Activated CD4-positive, alpha-beta T cell treated with anti-CD3 and anti-CD28 coated beads, Interleukin-2, amount 50 U/mL, for 48 hours (primary cell): ENCODE measurements at places on chromosomes 16 and 17.

DNA sequence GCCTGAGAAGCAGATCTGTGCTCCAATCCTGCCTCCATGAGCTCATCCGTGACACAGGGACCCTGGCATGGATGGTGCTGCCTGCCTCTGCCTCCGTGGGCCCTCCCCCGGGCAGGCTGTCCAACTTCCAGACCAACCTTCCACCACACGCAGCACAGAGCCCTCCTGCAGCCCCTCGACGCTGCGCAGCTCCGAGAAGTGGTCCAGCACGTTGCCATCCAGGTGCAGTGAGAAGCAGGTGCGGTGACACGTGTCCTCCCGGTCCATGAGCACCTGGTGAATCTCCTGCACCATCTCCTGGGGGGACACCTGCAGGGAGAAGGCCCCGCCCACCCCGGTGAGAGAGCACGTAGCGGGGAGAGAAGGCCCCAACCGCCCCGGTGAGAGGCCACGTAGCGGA lies 8.4 kb downstream of the CLUH start:
- no peak for DNase-seq

DNA sequence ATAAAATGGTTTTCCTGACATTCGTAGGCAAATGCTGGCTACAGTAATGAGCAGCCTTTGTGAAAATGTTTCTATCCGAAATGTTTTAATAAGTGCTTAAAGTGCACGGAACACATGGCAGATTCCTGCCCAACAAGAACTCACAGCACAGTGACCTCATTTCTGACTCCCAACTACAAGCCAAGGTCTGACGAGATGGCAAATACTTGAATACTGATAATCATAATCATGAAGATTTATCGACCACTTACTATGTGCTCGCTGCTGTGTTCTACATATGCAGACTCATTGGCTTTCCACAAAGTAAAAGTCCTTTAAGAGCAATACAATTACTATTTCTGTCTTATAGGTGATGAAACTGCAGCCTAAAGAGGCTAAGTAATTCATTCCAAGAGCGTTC lies 238.1 kb upstream of the CDH5 start:
- DNase-seq, result no peak

DNA sequence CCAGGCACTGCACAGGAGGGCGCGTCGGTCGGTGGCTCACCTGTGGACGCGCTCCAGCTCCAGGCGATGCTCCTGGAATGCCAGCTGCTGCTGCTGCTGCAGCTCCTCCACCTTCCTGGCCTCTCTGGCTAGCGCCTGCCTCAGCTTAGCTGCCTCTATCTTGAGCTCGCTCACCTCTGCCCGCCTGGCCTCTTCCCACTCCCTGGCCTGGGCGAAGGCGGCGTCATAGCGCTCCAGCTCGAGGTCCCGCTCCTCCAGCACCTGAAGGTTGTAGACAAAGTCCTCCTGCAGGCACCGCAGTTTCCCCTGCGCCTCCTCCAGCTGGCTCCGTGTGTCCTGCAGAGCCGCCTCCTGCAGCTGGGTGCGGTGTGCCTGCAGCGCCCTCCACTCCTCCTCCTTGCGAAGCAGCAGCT lies 11.1 kb downstream of the CCDC57 start:
- no peak for DNase-seq

DNA sequence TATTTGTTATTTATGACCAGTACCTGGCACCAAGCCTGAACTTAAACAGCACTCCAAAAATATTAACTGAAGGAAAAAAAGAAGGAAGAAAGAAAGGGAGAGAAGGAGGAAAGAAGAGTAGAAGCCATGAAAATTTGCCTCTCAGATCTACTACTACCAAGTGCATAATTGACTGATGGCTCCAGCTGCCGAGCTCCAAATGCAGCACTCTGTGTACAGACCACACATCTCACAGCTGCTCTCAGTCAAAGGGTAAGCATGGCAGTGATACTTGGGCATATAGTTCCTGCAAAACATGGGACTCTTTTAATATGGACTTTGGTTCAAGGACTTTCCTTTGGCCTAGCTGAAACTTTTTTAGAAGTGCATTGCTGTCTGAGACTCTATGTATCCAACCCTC lies 44.0 kb upstream of the NOG start:
- DNase-seq, result no peak

- no peak for DNase-seq
Measured at GRCh38 chr16:9199311-9199710, 107.9 kb downstream of the HAPSTR1 start.

DNA sequence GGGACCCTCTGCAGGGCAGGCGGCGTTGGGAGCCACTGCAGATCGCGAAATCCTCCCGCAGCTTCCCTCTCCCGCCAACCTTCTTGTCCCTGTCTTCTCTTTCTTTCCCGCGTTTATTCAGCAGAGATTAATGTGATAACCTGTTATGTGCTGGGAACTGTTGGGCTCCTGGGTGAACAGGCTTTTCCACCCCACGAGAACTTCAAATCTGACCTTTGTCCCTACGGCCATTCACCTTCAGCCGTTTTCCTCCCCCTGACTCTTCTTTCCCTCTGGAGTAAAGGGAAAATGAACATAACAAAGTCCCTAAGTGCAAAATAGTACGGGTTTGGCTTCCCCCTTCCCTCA lies 15.2 kb upstream of the KPNA2 start:
- DNase-seq, result no peak

DNA sequence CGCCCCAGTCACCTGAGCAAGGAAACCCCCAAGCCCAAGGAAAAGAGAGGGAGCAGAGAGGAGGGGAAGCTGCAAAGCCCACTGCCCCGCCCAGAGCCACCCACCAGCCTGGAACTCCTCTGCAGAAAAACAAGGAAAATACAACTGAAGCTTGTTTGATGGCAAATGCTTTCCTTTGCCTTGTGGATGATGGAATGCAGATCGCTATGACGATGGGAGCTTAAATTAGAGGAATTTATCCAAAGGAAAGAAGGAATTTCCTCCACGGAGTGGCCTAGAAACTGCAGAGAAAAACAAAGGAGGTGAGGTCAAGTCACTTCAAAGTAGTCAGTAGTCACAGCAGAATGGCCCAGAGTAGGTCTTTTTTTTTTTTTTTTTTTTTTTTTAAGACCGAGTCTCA lies 31.5 kb upstream of the ASGR2 start:
- no peak for DNase-seq

DNA sequence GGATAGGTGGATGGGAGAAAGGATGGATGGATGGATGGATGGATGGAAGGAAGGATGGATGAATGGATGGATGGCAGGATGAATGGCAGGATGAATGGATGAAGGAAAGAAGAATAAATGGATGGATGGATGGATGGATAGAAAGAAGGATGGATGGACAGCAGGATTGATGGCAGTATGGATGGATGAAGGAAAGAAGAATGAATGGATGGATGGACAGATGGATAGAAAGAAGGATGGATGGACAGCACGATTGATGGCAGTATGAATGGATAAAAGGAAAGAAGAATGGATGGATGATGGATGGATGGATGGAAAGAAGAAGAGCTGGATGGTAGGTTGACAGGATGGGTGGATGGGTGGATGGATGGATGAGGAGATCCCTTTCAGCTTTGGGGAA lies 9.2 kb upstream of the MYH10 start:
- DNase-seq, result no peak

DNA sequence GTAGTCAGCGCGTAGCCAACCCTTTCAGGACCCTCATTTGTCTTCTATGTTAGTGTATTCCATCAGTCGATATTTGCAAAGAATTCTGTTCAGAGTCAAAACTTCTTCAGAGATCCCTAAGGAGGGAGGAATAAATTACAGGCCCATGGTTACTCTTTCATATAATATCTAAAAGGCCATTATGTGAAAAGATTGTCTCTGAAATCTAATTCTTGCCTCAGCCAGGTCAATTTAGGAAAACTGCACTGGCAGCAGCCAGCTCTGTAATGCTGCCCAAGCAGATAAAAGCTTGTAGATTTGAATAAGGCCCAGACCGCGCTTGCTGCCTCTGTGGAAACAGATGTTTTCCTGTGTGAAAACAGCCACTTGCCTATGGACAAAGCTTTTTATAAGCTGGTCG lies 379.8 kb downstream of the CNTNAP4 start:
- DNase-seq, result no peak

- DNase-seq, result no peak
Measured at GRCh38 chr17:38535886-38536285, 69.9 kb downstream of the SRCIN1 start.

DNA sequence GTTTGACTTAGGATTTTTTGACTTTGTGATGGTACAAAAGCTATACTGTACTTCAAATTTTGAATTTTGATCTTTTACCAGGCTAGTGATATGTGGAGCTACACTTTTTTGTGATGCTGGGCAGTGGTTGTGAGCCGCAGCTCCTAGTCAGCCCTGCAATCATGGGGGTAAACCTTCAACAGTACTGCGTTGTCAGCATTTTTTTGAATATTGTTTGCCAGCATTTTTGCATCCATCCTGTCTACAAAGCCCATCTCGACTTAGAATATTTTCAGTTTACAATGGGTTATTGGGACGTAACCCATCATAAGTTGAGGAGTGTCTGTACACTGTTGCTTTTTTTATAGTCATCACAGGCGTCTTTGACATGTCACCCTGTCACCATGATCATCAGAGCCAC lies 142.0 kb downstream of the SPECC1 start:
- no peak for DNase-seq

- no peak for DNase-seq
Measured at GRCh38 chr17:52451294-52451861, 292.9 kb upstream of the CA10 start.

GRCh38 chr16:72206299-72206698 lies 34.3 kb upstream of the PMFBP1 start:
- DNase-seq, result no peak

- DNase-seq, result no peak
Measured at GRCh38 chr17:39687101-39687545, 734 bp downstream of the PGAP3 start.

DNA sequence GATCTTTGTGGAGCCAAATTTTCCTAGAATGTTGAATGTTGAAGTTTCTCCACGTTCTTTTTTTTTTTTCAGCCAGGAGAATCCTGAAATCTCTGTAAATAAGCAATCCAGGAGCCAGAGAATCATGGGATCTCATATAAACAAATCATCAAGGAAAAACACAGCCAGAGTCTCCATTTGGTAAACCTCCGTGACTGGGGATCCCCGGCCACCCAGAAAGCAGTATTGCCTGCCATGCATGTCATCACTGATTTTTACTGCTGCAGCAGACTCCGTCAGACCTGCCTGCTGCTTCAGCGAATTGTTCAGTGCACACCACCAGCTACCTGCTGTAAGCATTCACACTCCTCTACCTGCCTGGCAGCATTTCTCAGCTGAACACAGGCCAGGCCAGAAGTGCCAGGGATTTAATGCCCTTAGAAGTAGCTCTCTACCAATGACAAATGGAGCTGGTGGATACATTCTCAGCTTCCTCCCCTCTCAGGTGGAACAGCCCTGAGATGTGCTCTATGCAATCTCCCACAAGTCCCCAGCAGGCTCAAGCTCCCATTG lies 158.6 kb downstream of the CYLD start:
- DNase-seq, result no peak

DNA sequence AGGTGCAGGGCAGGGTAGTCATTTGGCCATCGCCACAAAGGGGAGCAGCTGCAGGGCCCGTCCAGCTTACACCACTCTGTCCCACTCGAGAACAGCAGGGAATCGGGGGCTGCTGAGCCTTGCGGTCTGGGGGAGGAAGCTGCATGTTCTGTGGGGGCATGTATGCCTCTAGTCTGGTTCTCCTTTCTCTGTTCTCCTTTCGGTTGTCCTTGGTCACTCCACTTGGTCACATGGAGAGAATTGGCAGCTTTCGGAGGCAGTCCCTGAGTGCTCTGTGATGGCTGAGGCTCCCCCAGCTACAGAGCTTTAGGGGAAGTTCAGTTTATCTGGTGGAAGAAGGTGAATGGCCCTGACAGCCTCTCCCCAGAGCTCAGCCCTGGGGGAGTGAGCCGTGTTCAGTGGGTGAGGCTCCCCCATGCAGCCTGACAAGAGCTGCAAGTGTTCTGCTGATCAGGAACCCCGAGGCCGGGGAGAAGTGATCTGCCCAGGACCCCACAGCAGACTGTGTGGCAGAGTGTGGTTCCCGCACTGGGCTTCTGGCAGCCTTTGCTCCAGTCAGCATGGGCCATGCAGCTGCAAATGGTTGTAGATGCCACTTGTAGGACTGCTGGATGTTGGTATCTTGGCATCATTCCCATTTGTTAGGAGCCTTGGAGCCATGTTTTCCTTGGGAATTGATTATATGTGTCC lies 22.3 kb upstream of the SMPD3 start:
- DNase-seq, result peak; percentile 9

DNA sequence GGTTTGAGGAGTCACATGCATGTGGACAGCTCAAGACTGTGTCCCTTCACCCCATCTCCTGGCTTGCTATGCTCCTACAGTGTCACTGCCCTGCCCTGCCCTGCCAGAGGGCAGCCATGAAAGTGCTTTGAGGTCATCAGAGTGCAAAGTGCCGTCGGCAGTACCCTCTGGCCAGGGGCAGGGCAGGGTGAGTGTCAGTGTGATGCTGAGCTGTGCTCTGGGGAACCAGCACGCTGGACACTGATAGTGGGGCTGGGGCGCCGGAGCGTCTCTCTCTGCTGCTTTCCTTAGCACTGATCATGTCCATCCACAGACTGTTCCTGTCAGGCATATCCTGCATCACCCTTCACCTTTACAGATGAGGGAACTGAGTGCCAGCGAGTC lies 1.6 kb upstream of the SPATA32 start:
- DNase-seq, result no peak

- no peak for DNase-seq
Measured at GRCh38 chr17:67983383-67983688, 12.9 kb downstream of the C17orf58 start.

GRCh38 chr17:64497565-64498035 lies 746 bp upstream of the POLG2 start:
- no peak for DNase-seq

DNA sequence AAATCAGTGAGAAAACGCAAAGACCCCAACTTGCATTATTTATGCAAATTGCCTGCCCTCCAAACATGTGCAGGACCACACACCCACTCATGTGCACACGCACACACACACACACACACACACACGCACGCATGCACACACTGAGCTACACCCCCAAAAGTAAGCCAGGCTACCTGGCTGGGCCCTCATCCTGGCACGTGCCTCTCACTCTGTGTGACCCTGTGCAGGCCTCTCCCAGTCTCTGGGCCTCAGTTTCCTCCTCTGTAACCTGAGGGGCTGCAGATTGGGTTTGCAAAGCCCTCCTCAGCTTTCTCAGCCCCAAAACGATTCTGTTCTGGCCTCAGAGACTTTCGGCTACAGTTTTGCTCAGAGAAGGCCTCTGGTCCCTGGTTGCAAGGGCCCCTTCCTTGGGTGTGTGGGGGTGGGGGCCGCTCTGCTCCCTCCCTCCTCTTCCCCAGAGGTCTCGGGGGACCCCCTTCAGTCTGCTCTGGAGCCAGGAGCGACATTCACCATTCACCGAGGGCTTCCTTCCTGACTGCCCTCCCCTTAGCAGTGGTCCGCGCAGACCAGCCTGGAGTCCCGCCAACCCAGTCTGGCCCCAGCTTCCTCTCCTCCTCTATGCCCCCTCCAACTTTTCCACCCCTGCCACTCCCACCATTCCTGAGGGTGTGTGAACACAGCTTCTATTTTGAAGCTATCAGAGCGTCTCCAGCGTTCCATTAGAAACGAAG lies 5.4 kb upstream of the PIK3R6 start:
- no peak for DNase-seq

- DNase-seq, result no peak
Measured at GRCh38 chr17:76510831-76511244, 9.6 kb upstream of the RHBDF2 start.
